ENCODE measurements at places on chromosomes 2 and 18. TPM values are rescaled to one million over a fixed set of nuclear protein-coding genes. Genes with fewer than 3 reads are reported as not detected.

DNA sequence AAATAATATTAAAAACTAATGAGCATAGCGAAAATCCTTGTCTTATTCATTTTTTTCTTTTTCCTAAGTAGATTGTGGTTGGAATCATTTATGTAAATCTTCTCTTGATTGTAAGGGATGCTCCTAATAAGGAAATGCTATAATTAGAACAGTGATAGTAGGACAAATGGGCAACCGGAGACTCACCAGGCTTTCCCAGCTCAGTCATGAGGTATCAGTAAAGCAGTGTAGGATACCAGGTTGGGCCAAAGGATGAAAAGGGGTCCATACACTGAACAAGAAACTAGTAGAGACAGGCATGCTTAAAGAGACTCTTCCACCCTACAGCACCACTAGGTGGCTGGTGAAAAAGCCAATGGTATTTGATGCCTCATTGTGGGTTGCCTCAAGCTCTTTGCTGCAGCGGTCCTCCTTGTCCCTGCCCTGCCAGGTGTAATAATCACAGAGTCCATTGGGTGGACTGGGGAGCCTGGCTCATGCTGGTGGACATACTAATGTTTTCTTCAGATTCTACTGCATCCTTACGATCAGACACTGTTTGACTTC lies 71.4 kb upstream of the FAM98A start:
- no peak for DNase-seq
- H3K36me3 ChIP-seq: no peaks in the 10 kb centered on the region
- H3K27me3 ChIP-seq: peaks cover 12% of the 10 kb centered on the region

DNA sequence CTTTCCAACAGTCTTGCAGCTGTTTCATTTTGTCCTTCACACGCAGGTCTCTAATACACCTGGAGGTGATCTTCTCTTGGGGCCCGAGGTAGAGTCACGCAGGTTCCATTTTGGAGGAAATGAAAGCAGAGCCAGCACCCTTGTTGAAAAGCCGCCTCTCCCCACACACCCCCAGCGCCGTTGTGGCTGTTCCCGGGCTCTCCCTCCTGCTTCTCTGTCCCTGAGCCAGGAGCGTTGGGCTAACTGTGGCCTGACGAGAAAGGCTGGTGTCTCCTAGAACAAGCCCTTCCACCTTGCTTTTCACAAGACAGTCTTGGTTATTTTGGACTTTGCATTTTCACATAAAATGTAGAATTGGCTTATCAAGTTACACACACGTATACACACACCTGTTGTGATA lies 16.3 kb downstream of the SNED1 start:
- H3K4me3 ChIP-seq: no peak overlapping the region
- H3K27me3 ChIP-seq: peaks cover 22% of the 10 kb centered on the region
- H3K36me3 ChIP-seq: peaks cover 3% of the 10 kb centered on the region
- no peak overlapping the region for H3K27ac ChIP-seq

DNA sequence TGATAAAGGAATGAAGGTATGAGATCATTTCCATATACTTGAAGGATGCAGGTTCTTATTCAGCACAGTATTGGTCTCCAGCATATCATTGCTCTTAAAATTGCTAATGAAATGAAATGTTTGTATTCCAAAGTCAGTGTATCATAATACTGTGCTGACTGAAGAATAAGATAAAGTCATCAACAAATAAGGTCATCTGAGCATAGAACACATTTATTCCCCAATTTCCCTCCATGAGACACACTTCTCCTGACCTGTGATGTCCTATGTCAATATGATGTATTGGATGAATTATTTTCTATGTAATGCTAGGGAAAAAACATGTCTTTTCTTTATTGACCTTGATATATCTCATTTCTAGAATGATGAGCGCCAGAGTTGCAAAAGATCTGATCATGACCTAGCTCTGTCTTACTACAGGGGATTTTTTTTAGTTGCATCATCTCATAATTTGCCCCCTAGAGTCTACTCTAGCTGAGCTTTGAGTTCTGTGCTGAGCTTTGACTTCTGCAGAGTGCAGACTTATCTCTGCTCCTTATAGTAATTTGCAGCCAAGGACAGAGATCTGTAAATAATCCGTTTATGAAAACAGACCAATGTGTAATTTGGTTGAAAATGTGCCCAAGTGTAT lies 859.8 kb downstream of the TRIB2 start:
- H3K27me3 ChIP-seq: peaks cover 10% of the 10 kb centered on the region
- H3K36me3 ChIP-seq: no peaks in the 10 kb centered on the region
- no peak for DNase-seq

- H3K4me1 ChIP-seq: peaks cover 13% of the 10 kb centered on the region
- H3K4me3 ChIP-seq: no peak overlapping the region
- no peaks in the 10 kb centered on the region for H3K36me3 ChIP-seq
- H3K27me3 ChIP-seq: peaks cover 5% of the 10 kb centered on the region
- H3K27ac ChIP-seq: no peak overlapping the region
These were observed 60.9 kb upstream of the TMEM178A start for GRCh38 chr2:39604866-39605265.

GRCh38 chr2:60331115-60331809 lies 222.2 kb downstream of the BCL11A start:
- peaks cover 8% of the 10 kb centered on the region for H3K27me3 ChIP-seq
- H3K36me3 ChIP-seq: no peaks in the 10 kb centered on the region
- H3K27ac ChIP-seq: no peak overlapping the region
- H3K4me1 ChIP-seq: no peaks in the 10 kb centered on the region

DNA sequence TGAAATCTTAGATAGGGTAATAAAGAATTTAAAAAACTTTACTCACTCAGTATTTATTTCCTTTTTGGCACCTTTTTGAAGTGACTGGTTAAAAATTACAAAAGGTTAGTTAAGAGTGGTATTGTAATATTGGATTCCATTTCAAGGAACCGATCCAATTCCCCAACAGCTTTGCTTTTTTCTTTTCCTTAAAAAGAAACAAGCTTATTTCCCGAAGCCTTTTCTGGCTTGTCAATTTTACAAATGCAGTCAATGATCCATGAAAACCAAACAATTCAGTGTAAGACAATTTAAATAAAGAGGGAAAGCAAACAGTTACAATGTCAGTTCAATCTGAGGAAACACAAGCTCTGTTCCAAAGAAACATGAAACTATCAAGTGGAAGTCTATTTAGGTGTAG lies 200.2 kb downstream of the RIT2 start:
- H3K36me3 ChIP-seq: no peaks in the 10 kb centered on the region
- H3K27me3 ChIP-seq: no peaks in the 10 kb centered on the region
- H3K4me3 ChIP-seq: no peak overlapping the region
- DNase-seq: no peak

SFTPB gene
- total RNA-seq: not detected

- peaks cover 26% of the 10 kb centered on the region for H3K4me1 ChIP-seq
- no peaks in the 10 kb centered on the region for H3K36me3 ChIP-seq
- DNase-seq: no peak
- no peak overlapping the region for H3K4me3 ChIP-seq
- H3K27me3 ChIP-seq: no peaks in the 10 kb centered on the region
These were observed 207.2 kb upstream of the TCF4 start for GRCh38 chr18:55795101-55795669.

DNA sequence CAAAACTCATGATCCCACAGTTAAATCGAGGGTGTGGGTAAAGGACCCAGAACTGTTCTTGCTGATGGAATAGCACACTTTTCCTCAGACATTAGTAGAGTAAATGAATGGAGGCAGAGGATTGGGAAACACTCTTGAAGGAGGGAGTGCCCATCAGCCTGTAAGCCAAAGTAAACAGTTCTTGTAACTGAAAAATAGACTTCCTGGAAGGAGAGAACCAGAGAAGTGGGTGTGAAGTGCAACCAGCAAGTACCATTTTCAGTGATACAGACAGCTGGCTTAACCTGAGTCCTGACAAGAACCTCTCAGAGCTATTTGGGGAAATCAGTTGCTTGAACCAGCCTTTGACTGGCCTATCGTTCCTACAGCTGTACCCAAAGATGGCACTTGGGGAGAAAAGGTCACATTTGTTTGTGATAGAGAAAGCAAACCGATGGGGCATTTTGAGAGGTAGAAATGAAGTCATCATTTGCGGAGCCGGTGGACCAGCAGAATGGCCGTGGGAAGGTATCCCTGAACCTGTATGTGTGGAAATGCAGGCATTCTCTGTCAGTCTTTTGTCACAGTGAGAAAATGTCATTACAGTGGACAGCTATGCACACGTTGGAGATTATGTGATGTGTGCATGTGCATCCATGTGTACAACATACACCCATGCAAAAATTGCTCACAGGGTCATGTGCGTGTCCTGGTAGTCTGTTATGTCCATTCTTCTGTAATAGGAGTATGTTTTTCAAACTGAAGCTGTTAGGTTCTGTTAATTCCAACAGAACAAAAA lies 17.8 kb downstream of the CRIM1 start:
- H3K4me1 ChIP-seq: peaks cover 90% of the 10 kb centered on the region
- H3K36me3 ChIP-seq: peaks cover 2% of the 10 kb centered on the region
- H3K27ac ChIP-seq: peak overlapping the region; percentile 91
- H3K27me3 ChIP-seq: no peaks in the 10 kb centered on the region
- no peak for DNase-seq

AFF3 gene
- total RNA-seq: 239 TPM

- H3K4me3 ChIP-seq: no peak overlapping the region
- H3K36me3 ChIP-seq: no peaks in the 10 kb centered on the region
- no peaks in the 10 kb centered on the region for H3K4me1 ChIP-seq
- DNase-seq: no peak
- no peaks in the 10 kb centered on the region for H3K27me3 ChIP-seq
These were observed 123.8 kb upstream of the DLX2 start for GRCh38 chr2:172226244-172227061.

NETO1 gene
- total RNA-seq: not detected

- peaks cover 31% of the 10 kb centered on the region for H3K4me1 ChIP-seq
- H3K4me3 ChIP-seq: no peak overlapping the region
- no peak for DNase-seq
- peaks cover 2% of the 10 kb centered on the region for H3K36me3 ChIP-seq
These were observed 629.7 kb downstream of the CCDC85A start for GRCh38 chr2:56813490-56813889.

GPN1 gene
- total RNA-seq: 28.8 TPM

DNA sequence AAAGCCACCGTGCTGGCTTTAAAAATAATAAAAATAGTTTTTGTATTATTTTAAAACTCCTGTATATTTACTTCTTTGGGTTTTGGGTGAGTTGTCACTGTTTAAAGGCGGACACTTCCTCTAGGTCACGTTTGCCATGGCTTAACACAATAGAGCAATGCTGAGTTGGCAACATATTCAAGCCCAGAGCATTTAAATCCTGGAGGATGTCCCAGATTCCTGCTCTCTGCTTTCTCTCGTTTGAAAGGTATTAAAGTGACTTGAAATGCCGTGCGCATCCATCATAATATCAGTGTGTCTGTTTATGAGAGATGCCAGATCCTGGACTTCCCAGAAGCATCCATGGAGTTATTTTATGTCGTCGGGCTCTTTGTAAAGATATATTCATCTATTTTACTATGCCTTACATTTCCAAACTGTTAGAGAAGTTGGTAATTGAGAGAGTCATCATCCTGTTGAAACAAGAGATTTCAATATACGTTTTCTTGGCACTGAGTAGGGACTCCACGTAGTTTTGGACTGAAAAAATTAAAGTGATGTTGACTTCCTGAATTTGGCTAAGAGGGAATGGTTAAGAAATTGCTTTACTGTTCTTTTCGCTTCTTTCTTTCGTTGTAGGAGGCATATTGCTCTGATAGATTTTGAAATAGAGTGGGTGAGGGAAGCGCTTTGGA lies 150.6 kb downstream of the ZNF236 start:
- no peaks in the 10 kb centered on the region for H3K27me3 ChIP-seq
- peaks cover 8% of the 10 kb centered on the region for H3K36me3 ChIP-seq
- no peak overlapping the region for H3K27ac ChIP-seq
- no peak overlapping the region for H3K4me3 ChIP-seq
- DNase-seq: no peak

INHBB gene
- total RNA-seq: 0.50 TPM

DNA sequence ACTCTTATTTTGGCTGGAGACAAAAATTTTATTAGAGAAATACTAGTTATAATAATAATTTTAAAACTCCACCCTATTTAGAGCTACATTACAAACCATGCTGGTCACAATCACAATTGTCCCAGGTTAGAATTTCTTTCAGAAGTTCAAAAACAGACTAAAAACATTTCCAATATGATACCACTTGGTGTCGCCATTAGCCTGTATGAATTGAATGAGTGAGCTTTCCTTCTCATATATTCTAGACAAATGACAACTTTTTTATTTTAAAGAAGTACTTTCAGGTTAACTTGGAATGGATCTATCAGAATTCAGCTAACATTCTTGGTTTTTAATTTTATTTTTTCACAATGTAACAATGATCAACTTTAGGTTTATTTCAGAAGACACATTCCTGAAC lies 48.0 kb downstream of the SERPINB8 start:
- no peaks in the 10 kb centered on the region for H3K36me3 ChIP-seq
- no peak overlapping the region for H3K4me3 ChIP-seq
- no peaks in the 10 kb centered on the region for H3K4me1 ChIP-seq
- H3K27me3 ChIP-seq: peaks cover 57% of the 10 kb centered on the region
- no peak overlapping the region for H3K27ac ChIP-seq

- no peak for DNase-seq
- peaks cover 25% of the 10 kb centered on the region for H3K27me3 ChIP-seq
- H3K36me3 ChIP-seq: no peaks in the 10 kb centered on the region
- no peak overlapping the region for H3K4me3 ChIP-seq
- H3K27ac ChIP-seq: no peak overlapping the region
- no peaks in the 10 kb centered on the region for H3K4me1 ChIP-seq
These were observed 52.5 kb downstream of the CCDC74A start for GRCh38 chr2:131580187-131580586.

- DNase-seq: no peak
- H3K4me1 ChIP-seq: peaks cover 11% of the 10 kb centered on the region
- H3K27me3 ChIP-seq: no peaks in the 10 kb centered on the region
These were observed 13.0 kb downstream of the PTMA start for GRCh38 chr2:231720987-231721966.

ANKRD30B gene
- total RNA-seq: not detected

MATN3 gene
- 12.8 TPM for total RNA-seq

DNA sequence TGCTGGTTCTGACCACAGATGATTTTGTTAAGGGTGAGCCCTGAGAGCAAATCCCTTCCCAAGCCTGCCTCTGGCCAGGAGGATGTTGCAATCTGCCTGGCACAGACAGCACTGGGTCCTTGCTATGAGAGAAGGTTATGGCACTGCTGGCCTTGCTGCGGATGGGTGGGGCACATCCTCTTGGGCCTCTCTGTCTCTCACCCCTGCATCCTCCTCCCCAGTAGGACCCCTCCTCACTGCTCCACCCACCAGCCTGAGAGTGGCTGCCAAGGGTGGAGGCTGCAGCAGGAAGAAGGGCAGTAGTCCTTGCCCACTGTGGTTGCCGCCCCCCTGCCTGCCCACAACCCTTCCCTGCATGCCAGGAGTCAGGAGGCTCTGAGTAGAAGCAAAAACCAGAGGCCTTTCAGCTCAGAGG lies 180.9 kb downstream of the ZBTB7C start:
- no peak for DNase-seq
- H3K36me3 ChIP-seq: no peaks in the 10 kb centered on the region
- H3K27me3 ChIP-seq: peaks cover 51% of the 10 kb centered on the region
- peaks cover 5% of the 10 kb centered on the region for H3K4me1 ChIP-seq
- H3K27ac ChIP-seq: no peak overlapping the region
- H3K4me3 ChIP-seq: no peak overlapping the region

SCYGR7 gene
- not detected for total RNA-seq

- H3K27ac ChIP-seq: no peak overlapping the region
- no peak for DNase-seq
- H3K4me1 ChIP-seq: peaks cover 23% of the 10 kb centered on the region
- no peaks in the 10 kb centered on the region for H3K36me3 ChIP-seq
- H3K4me3 ChIP-seq: no peak overlapping the region
These were observed 2.9 kb downstream of the TNFRSF11A start for GRCh38 chr18:62327977-62328376.

- peaks cover 2% of the 10 kb centered on the region for H3K27me3 ChIP-seq
- DNase-seq: no peak
- no peaks in the 10 kb centered on the region for H3K36me3 ChIP-seq
- H3K27ac ChIP-seq: no peak overlapping the region
- no peak overlapping the region for H3K4me3 ChIP-seq
These were observed 436.6 kb downstream of the LRATD1 start for GRCh38 chr2:15069149-15069548.

ZSWIM2 gene
- total RNA-seq: not detected

All from osteocyte (in vitro differentiated cells).